ENCODE measurements at places on chromosomes 3 and 15.

- no peak for DNase-seq
Measured at GRCh38 chr3:188284455-188285212, 130.7 kb downstream of the LPP start.

DNA sequence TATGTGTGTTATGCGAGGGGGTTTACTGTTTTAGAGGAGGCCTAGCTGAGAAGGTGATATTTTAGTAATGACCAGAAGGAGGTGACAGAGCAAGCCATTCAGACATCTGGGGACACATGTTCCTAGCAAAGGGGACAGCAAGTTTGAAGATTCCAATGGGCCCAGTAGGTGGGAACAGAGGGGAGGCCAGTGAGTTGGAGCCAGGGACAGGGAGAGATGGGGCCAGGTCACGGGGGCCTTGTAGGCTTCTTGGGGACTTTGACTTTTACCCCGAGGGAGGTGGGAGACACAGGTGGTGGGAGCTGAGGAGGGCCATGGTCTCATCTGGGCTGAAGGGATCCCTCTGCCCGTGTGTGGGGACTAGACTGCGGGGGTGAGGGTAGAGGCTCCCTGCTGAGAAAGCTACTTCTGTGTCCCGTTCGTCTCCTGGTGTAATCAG, 72.5 kb downstream of the MGLL start:
- DNase-seq, result no peak

DNA sequence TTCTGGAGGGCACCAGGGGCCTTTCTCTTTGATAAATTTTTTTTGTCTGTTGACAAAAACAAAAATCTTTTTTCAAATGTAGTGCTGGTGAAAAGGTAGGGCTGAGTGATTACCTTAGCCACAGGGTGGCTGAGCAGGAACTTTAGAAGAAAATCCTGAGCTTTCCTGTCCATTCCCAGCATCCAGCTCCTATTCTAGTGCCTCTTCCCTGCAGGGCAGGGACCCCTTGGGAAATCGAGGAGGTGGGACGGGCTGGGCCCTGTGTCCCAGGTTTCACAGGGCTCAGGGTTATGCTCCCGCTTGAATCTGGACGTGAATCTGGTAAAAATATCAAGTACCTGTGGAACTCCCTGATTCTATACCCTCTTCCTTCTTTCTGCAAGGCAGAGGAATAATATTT, 31.7 kb downstream of the EDEM1 start:
- DNase-seq, result no peak

- DNase-seq, result no peak
Measured at GRCh38 chr3:114379266-114379665, 85.4 kb downstream of the TIGIT start.

- DNase-seq, result no peak
Measured at GRCh38 chr15:59290295-59291212, 82.1 kb downstream of the MYO1E start.

All from SHP77 treated with DMSO at 0.1 percent for 48 hours (cell line).